ENCODE measurements at places on chromosomes 11 and 22. TPM values are rescaled to one million over a fixed set of nuclear protein-coding genes. Genes with fewer than 3 reads are reported as not detected.

TMEM45B gene
- total RNA-seq, result 0.08 TPM

MAJIN gene
- total RNA-seq, result not detected

COA4 gene
- 162 TPM for total RNA-seq

KRTAP5-11 gene
- not detected for total RNA-seq

IL10RA gene
- not detected for total RNA-seq

TRIM22 gene
- 0.39 TPM for total RNA-seq

OR10A2 gene
- total RNA-seq, result not detected

FGF4 gene
- total RNA-seq, result not detected

OR51E2 gene
- total RNA-seq, result not detected

GGTLC3 gene
- not detected for total RNA-seq

TRPM5 gene
- not detected for total RNA-seq

FZD4 gene
- total RNA-seq, result 0.95 TPM

MS4A6A gene
- not detected for total RNA-seq

All from A549 treated with RU486 at 1 μM for 4 hours (cell line).